ENCODE measurements at places on chromosomes 6 and 20.

DNA sequence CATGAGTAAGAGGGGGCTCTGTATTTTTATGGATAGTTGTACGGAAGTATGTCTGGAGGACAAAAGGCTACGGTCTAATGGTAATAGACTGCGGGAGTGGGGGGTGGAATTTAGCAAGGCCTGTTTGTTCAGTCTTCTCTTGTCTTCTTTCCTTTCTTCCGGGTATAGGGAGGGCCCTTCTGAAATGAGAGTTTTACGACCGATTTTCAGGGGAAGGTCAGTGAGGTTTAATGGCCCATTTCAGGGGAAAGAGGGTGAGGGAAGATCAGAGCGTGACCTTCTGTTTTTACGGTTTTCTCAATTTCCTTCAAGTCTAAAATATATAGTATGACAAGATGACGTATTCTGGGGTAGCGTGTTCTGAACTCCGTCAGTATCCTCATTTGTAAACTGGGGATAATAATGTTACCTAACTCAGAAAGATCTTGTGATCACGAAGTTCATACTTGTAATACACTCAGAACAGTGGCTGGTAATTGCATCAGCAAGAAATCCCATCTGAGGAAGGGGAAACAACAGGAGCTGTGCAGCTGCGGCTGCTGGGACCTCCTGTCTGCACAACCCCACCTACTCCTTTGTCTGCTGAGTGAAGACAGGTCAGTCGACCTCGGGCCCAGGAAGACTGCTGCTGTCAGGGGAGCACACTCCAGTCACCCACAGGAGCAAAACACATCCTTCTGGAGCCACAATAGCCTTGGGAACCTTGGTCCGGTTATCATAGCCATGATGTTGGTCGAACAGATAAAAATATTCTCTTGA lies 90.4 kb downstream of the MAP3K7 start:
- no peak for DNase-seq

DNA sequence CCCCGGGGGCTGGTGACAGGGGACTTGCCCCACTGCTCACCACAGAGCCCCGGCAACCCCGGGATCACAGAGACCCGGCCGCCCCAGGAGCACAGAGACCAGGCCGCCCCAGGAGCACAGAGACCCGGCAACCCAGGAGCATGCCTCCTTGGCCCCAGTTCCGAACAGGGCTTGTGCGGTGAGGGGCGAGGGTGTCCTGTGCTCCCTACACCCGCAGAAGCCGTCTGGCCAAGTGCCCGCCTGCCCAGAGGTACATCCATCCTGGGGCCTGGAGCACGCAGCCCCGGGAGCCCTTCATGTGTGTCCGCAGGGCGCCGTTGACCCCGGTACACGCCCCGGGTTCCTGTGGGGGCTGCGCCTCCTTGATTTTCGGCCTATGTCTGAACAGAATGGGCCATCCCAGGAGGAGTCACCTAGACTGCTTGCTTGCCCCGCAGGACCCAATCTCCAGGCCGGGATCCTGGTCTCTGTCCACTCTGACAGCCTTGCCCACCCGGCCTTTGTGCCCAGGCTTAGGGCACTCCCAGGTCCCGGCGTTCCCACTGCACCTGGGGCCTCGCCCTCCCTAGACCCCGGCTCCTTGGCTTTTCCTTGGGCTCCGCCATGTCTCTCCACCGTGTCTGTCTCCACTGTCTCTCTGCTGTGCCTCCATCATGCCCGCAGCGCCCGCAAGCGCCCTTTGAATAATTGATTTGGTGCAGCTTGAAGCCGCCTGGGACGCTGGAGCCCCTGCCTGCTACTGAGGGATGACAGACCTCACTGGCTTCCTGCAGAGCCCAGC lies 219.8 kb downstream of the ERMARD start:
- no peak for DNase-seq

GRCh38 chr6:112743323-112743722 lies 396.2 kb downstream of the RFPL4B start:
- DNase-seq, result no peak

GRCh38 chr20:61604549-61604948 lies 352.5 kb downstream of the CDH4 start:
- no peak for DNase-seq

- DNase-seq, result no peak
Measured at GRCh38 chr6:136284909-136285308, 4.7 kb downstream of the BCLAF1 start.

DNA sequence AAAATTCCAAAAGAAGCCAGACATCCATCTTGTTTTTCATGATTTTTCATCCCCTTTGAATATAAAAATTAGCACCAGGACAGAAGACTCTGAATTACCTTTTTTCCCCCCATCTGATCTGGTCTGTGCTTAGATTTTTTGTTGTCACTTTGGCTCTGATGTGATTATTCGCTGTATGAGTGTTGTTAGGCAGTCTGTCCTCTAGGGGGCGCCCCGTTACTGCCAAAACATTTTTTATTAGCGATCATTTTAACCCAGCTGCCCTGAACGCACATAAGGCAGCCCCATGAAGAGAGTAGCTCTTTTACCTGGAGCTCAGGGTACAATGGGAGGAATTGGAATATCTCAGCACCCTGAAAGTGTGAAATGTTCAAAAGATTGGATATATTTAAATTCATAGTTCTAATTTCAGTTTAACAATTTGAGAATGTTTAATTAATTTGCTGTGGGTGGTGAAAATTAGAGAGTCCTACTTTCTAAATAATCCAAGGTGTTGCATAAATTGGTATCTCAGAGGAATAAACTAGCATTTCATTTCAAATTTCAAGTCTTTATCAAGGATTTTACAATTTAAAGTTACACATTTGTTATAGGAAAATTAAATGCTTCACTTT lies 60.8 kb downstream of the PRPH2 start:
- peak; percentile 90 for DNase-seq

DNA sequence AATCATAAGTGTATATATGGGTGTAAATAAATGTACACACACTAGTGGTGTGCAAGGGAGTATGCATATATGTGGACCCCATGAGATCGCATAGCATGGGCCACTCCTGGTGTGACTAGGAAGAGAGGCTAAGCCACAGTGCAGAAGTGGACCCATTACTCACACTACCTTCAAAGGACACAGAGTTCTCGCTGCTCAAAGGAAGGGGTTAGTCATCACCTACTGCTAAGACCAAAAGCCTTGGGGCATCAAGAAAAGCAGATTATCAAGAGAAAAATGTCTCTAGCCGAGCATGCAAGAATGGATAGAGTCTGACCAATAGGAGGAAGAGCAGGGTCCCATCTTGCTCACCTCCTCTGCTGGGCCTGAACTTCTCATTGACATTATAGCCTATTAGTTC lies 195.5 kb downstream of the MAFB start:
- no peak for DNase-seq

DNA sequence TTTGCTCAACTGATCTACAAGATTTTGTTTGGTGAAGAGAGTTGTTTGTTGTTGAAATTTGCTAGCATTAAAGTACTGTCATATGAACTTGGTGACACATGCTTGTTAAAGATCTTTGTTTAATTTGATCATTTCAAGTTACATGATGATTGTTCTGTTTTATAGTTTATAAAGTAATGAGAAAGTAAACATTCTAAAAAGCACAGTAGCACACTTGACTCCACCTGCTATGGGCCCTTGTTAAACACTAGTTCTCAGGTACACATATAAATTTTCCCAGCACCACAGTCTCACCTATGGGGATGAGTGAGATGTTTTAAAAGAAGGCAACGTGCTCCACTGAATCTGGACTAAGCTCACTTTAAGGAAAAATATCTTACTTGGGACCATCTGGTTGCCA lies 14.1 kb downstream of the MCHR2 start:
- DNase-seq, result peak; percentile 43

DNA sequence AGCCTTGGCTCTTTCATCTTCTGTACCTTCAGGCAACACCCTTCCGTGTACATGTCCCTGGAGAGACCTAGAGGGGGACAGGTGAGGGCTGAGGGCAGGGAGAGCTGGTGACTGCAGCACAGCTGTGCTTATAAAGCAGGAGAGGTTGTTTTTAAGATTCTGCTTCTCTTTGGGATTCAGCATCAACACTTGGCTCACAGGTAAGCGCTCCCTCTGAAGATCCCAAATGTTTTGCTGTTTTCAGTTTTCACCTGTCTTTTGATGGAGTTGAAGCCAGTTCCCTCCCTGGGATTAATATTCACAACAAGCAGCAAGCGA lies 19.4 kb upstream of the TRAF3IP2 start:
- DNase-seq, result no peak

- DNase-seq, result no peak
Measured at GRCh38 chr20:37914672-37915433, 11.9 kb downstream of the VSTM2L start.

GRCh38 chr20:24465159-24465558 lies 4.3 kb upstream of the SYNDIG1 start:
- DNase-seq, result no peak

GRCh38 chr6:63352544-63353285 lies 32.9 kb upstream of the LGSN start:
- DNase-seq, result no peak

GRCh38 chr20:63090052-63090451 lies 83.3 kb upstream of the BHLHE23 start:
- DNase-seq, result no peak

- DNase-seq, result no peak
Measured at GRCh38 chr20:21262812-21263211, 40.3 kb upstream of the XRN2 start.

- DNase-seq, result no peak
Measured at GRCh38 chr6:46029602-46030001, 13.9 kb upstream of the CLIC5 start.

GRCh38 chr6:5670811-5671561 lies 335.7 kb downstream of the NRN1 start:
- DNase-seq, result peak; percentile 29

DNA sequence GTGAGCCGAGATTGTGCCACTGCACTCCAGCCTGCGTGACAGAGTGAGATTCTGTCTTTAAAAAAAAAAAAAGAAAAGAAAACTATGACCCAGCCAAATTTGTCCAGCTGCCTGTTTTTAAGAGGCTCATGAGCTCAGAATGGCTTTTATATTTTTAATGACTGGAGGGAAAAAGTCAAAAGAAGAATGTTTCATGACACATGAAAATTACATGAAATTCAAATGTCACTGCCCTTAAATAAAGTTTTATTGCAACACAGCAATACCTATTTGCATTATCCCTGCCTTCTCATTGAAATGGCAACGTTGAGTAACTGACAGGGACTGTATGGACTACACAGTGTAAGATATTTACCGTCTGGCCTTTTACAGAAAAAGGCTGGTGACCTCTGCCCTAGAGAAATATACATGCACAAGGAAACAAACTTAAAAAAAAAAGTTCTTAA lies 11.4 kb downstream of the SENP6 start:
- DNase-seq, result no peak

GRCh38 chr6:34518669-34519365 lies 37.3 kb downstream of the SPDEF start:
- DNase-seq, result no peak

GRCh38 chr6:52284131-52284459 lies 447 bp downstream of the MCM3 start:
- peak; percentile 93 for DNase-seq

DNA sequence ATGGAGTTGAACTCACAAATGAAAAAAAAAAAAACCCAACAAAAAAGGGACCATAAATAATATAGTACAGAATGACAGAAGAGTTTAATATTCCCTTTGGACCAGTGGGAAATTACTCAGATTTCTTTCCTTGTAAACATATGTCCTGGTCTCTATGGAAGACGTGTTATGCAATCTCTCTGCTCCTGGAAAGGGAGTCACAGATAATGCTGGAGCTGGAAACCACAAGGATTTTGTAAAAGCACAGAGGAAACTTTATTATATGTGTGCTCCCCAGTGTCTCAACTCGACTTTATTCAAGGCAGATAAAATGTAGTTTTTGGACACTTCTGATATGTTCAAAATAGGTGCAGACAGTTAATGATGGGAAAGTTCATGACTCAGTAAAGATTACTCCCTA lies 88.1 kb upstream of the ZFP64 start:
- no peak for DNase-seq

DNA sequence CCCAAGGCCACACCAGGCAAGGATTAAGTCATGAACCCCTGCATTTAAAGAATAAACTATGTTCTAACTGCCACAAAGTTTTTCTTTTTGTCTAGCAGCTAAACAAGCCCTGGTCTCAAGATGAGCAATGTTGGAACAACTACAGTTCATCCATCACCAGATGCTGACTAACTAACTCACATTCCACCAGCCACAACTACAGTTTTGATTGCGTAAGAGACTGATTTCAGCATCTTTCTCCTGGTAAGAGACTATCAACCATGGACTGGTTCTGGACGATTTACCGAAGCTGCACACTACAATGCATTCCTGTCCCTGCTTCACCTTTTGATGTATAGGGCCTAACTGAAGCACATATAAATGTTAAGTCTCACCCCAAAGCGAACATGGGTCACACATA lies 43.0 kb downstream of the F13A1 start:
- no peak for DNase-seq

DNA sequence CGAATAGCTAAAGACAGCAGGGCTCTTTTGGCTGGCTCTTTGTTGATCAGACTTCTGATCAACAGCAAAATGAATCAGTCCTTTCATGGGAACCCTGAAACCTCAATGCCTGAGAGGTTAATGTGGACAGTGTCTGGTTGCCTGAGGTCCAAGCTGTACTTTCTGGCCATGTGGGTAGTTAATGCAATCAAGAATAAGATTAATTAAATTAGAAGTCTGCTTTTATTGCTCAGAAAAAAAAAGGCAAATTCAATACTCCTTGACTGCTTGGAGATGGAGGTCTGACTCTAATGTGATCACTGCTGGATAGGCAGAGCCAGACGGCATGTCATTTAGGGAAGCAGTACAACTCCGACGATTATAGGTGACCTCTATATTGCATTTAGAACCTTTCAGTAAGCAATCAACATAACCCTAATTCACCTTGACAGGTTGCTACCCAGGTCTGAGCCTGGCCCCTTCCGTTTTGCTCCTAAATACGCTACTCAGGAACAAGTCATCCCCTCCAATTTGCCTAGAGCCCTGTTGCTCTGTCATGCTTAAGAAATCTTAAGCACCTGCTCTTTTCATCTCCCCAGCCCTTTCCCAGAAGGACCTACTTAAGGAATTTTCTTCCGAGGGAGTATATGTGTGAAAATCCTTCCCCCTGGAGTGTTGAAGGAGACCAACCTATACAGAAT lies 370.0 kb upstream of the SPTLC3 start:
- no peak for DNase-seq

DNA sequence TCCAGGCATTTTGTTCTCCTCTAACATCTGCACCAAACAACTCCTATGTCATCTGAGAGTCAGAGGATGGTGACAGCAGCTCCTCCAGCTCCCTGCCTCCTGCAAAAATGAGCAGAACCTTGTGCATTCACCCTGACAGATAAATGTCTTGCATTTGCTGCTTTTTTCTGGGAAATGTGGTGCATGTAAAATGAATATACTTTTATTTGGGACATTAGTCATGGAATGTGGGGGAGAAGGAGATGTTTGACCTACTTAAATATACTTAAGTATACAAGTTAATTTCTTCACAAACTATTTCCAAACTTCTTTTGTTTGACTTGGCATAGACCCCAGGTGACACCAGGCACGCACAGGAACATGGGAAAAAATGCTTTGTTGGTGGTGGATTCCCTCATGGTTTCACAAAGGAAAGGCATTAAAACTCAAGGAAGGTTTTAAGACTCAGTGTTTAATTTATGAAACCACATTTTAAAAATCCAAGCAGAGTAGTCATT lies 181.8 kb upstream of the MCHR2 start:
- DNase-seq, result no peak

GRCh38 chr6:100404051-100404450 lies 60.7 kb downstream of the SIM1 start:
- DNase-seq, result no peak
